ENCODE measurements at places on chromosomes 7 and 10. TPM values are rescaled to one million over a fixed set of nuclear protein-coding genes. Genes with fewer than 3 reads are reported as not detected.

The GPC2 gene
- 0.48 TPM for polyA plus RNA-seq

The PNLIPRP3 gene
- polyA plus RNA-seq: not detected

The LRRC4 gene
- 1.1 TPM for polyA plus RNA-seq

The ZNF398 gene
- 2.1 TPM for polyA plus RNA-seq

The PKD2L1 gene
- polyA plus RNA-seq: 0.23 TPM

The MSS51 gene
- 0.61 TPM for polyA plus RNA-seq

The RASA4B gene
- 23.2 TPM for polyA plus RNA-seq

The LIPA gene
- polyA plus RNA-seq: 12.2 TPM

The NOBOX gene
- not detected for polyA plus RNA-seq

The RARRES2 gene
- 232 TPM for polyA plus RNA-seq

The C10orf67 gene
- 0.31 TPM for polyA plus RNA-seq

The TUBAL3 gene
- not detected for polyA plus RNA-seq

The C7orf33 gene
- polyA plus RNA-seq: not detected

The GRB10 gene
- 10.2 TPM for polyA plus RNA-seq

The FAM131B gene
- 0.33 TPM for polyA plus RNA-seq

Measured in stomach (tissue), 19 donors.